ENCODE measurements at places on chromosomes 3 and 15. TPM values are rescaled to one million over a fixed set of nuclear protein-coding genes. Genes with fewer than 3 reads are reported as not detected.

DNA sequence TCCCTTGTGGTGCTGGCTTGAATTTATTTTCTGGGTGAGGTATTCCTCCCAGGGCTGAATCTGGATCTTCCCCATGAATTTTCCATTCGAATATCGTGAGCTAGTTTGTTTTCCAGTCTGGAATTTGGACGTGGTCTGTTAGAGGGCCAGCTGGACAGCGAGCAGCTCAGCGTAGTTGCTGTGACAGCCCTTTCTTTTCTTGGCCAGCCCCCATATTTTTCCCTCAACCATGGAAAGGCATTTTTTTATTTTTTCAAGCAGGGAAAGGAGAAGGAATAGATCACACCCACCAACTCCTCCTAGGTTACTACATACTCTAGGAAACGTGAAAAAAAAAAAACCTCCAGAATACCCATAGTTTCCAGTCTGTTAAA is 152.0 kb downstream of the KLHL25 start:
- DNase-seq: peak; percentile 78

DNA sequence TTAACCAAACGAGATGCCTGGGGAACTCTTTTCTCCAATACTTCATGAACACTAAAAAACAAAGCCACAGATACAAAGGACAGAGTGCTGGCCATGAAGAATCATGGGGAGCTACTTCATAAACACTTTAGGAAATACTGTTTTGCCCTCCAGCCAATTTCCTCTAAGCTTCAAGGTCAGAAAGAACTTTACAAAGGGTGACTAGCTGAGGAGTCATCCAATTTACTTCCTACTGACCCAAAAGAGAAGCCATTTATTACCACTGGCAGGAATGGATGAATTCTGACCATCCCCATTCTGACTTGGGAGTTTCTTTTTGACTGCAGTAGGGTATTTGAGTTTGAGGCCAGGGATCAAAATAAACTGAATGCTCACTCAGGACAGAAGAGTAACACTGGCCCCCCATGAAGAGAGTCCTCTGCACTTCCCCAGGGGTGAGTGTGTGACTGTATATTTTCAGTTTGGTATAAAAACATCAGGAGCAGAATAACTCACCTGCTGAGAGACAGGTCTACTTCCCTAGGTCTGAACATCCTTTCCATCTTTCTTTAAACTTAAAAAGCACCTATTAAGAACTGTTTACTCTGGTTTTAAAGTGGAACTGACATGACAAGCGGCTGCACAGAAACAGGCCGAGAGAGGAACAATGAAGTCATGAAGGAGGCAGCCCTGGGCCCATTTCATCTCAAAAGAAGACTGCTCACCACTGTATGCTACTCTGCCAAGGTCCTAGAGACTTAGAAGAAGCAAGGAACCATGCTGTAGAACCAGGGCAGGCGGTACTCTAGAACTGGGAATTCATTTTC is 203.6 kb downstream of the TNIK start:
- DNase-seq: no peak

The MAP6D1 gene
- 3.5 TPM for total RNA-seq

DNA sequence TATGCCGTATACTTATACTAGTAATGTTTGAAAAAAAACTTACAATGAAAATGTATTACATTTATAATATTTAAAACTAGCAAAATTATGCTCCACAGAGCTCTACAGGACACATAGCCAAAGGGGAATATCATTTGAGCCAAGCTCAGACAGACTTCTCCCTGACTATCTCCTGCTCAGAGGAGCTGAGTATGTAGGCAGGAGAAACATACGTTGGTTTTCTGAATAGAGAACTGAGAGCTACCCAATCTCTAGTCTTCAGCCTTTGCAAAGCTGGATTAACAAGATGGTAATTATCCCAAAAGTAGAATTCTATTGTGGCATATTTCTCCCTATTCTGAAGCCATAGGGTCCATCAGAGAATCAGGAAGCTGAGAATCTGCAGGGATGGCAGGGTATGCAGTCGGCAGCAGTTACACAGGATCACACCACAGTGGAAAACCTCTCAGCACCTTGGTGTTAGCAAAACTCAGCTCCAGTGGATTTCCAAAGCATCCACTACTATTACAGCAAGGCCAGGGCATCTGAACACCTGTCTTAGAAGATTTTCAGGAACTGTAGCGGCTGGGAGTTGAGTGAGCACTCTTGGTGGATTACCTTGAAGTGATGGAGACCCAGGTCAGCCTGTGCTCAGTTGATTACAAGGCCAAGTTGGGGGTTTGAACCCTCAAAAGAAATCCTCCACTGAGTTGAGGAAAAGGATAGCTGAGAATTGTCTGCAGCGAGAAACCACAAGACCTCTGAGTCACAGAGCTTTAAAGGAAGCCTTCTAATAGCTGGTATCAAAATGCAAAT is 30.1 kb downstream of the GPR15 start:
- DNase-seq: no peak

The MYO9A gene
- 51.8 TPM for total RNA-seq

DNA sequence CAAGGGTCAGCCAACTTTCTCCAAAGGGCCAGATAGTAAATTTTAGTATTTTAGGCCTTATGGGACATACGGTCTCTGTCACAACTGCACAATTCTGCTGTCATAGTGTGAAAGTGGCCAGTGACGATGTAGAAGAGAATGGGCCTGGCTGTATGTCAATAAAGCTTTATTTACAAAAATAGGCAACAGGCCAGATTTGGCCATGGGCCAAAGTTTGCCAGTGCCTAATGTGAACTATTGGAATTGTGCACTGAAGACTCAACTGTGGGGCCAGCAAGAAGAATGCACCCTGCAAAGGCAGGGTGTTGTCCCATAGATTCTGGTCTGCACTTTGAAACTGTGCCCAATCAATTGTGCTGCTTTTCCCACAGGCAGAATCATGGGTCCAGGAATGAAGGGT is 69.4 kb upstream of the PRR23E start:
- no peak for DNase-seq

- no peak for DNase-seq
These were observed 772.7 kb downstream of the PDCD6IP start for GRCh38 chr3:34570916-34571705.

DNA sequence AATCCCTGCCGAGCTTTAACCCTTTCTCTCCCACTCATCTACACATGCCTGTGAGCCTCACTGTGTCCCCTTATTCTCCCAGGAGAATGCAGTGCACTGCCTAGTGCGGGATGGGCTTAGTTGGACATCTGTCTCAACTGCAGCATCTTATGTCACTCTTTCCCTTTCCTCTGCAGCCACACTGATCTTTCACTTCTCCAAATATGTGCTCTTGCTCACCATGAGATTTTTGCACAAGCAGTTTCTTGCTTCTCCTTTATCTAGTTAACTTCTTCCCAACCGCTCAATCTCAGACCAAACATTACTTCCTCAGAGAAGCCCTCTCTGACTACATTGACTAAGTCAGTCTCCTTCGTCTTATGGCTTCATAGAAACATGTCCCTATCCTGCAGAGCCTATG is 292.3 kb downstream of the KBTBD8 start:
- DNase-seq: no peak

The BCL2A1 gene
- not detected for total RNA-seq

- DNase-seq: no peak
These were observed 365.3 kb upstream of the EPHA3 start for GRCh38 chr3:88742106-88742505.
